Cortex of kidney (tissue), 1 donor: ENCODE measurements at places on chromosomes 6 and 20.

DNA sequence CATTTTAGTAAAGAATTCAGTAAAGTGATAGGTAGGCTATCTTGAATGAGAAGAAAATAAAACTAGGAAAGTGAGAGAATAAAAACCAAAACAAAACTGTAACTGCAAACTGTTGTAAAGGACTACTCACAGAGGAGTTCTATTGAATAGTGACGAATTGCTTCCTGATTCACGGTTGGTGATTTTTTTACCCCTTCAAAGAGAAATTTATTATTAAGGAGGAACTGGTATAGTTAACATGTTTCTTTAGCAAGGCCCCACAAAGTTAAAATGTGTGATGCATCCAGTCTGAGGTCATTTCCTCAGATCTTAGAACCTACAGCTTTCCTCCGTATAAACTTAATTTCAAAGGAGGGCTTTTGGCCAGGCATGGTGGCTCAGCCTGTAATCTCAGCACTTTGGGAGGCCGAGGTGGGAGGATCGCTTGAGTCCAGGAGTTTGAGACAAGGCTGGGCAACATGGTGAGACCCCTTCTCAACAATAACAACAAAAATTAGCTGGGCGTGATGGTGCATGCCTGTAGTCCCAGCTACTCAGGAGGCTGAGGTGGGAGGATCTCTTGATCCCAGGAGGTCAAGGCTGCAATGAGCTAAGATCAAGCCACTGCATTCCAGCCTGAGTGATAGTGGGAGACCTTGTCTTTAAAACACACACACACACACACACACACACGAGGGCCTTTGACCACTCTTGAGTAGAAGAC lies 8.3 kb downstream of the PRDM1 start:
- DNase-seq = no peak

- no peak for DNase-seq
Measured at GRCh38 chr20:58099291-58099935, 129.0 kb downstream of the ANKRD60 start.

DNA sequence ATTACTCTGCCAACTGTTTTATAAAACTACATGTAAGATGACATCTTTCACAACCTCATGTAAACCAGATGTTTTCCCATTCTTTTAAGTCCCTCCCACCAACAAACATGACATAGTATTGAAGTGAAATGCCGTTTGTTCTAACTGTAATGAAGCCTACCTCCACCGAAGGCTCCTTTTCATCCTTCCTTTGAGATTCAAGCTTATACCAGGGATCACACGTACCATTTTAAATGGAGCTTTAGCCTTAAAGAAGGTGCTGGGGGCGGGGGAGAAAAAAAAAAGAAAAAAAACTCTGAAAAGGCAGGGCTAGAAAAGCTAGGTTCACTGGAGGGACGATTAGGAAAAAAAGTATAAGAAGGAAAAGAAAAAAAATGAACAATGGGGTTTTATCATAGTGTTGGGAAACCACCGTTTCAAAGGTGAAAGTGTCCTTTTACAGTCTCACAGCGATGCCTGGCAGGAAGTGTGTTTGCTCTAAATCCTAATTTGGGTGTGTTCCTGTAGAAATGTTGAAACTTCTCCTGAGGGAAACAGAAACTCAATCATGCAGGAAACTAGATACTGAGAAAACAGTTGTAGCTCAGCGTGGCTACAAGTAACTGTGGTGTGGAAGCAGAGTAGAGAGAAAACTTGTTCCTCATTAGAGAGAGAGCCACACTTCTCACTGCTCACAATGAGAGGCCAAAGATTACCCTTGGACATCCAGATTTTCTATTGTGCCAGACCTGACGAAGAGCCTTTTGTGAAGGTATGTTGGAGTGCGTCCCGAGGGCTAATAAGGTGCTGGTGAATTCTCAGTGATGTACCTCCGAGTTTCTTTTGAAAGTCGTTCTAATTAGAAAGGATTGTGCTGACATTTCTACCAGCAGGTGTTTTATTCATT lies 37.6 kb upstream of the HINT3 start:
- no peak for DNase-seq

- no peak for DNase-seq
Measured at GRCh38 chr20:59559024-59559817, 45.1 kb upstream of the PHACTR3 start.

- no peak for DNase-seq
Measured at GRCh38 chr6:114556846-114557488, 214.1 kb upstream of the HS3ST5 start.

- DNase-seq = no peak
Measured at GRCh38 chr6:111381728-111382127, 101.3 kb downstream of the REV3L start.

DNA sequence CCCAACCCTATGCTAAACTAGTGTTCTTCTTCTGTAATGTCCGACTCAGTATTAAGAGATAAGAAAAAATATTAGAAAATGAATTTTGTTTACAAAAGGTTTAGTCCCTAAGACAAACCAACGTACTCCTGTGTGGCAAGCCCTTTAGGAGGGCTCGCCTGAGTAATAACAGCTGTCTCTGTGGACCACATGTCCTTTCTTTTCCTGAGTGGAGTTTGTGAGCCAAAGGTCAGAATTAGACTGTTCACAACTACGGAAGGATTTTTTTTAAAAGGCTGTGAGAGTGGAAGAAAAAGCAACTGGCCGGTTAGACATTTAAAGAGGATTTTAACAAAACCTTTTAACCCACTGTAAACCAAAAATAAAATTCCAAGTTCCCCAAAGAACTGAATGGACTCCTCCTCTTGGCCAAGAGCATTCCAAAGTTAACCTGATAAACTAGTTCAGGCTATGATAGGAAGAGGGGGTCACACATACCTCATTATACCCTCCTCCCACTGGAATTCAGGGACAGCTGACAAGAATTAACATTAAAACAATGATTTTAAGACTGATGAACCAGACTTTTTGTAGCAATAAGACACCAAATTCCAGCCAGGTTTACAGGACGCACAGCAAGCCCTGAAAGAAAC lies 43.5 kb downstream of the FAM184A start:
- no peak for DNase-seq

DNA sequence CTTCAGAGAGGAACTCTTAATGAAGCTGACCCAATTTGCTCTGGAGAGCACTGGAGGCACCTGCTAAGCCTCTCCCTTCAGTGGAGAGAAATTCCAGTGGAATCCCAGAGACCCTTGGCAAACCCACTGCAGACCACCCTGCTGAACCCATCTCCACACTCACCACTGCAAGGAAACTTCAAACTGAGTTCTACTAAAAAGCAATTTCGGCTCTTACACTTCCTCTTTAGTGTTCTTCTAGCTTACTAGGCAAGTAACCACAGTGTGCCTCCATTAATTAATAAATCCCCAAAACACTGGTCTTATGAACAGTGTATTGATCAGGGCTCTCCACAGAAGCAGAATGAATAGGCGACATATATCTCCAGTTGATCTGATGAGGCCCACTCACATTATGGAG lies 43.0 kb upstream of the HLA-E start:
- DNase-seq = no peak

DNA sequence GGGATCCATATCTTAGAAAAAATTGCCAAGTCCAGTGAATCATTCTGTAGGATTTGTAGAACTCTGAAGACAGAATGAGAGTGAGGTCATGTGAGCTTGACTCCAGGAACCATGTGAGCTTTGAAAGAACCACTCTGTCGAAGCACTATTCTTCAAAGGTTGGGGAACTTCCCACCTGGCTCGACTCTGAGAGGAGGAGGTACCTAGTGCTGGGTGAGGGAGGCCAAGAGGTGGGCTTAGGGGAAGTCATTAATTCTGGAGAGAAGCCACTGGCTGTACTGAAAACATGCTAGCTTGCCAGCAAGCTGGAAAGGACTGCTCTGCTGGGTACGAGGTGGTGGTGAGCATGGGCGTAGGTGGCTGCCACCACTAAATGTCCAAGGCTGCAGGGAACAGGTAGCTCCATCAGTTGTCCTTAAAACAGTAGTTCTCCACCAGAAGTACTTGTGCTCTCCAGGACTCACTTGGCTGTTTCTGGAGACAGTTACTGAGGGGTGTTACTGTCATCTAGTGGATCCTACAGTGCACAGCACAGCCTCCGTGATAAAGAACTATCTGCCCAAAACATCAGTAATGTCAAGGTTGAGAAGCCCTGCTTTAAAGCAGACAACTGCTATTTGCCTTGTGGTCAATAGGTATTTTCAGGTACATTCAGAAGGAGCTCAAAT lies 34.7 kb upstream of the SYNJ2 start:
- no peak for DNase-seq

DNA sequence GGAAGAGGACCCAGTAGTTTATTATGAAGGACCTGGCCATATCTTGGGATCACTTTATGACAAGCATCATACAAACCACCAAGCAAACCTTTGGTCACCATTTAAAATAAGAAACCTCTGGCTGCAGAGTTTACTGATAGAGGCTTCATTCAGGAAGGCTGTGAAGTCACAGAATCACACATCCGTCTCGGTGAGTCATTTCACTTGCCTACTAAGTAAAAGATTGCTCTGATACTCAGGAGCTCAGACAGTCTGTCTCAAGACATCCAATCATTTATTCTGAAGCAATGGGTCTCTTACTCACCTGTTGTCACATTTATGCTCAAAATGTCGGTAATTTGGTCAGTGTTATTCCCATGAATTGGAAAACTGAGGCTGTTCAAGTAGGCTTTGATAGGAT lies 33.7 kb downstream of the ADGRF5 start:
- DNase-seq = no peak

DNA sequence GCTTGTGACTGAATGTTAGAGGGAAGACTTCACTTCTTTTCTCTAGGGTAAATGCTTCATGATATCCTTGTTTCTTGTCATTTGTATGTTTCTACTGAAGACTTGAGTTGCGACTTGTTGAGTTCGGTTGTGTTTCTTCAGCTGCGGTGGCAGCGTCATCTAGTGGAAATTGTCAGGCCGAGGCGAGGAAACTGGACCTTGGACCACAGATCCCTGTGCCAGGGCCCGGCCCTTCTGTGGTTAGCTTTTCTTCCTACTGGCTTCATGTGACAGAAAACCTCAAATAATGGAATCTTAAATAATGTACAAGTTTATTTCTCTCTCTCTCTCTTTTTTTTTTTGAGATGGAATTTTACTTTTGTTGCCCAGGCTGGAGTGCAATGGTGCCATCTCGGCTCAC lies 12.4 kb downstream of the MTHFD1L start:
- no peak for DNase-seq
